ENCODE measurements at places on chromosomes 2 and 18.

- DNase-seq = peak; percentile 71
Measured at GRCh38 chr2:72719416-72719815, 106.4 kb downstream of the EXOC6B start.

DNA sequence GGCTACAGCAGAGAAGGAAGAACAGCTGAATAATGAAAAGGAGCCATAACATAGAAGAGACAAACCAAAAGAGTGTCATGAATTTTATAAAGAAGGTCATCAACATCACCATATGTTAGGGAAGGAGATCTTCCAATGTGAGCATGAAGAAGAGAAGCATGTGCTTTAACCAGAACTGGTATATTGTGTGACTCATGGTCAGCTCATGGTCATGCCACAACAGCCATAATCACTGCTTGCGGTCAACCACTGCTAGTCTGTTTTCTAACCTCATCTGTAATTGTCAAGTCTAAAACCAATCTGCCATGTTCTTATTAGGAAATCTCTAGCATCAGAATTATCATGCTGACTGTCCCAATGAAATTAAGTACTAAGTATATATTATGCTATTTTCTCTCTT, 204.1 kb upstream of the VRK2 start:
- peak; percentile 43 for DNase-seq

DNA sequence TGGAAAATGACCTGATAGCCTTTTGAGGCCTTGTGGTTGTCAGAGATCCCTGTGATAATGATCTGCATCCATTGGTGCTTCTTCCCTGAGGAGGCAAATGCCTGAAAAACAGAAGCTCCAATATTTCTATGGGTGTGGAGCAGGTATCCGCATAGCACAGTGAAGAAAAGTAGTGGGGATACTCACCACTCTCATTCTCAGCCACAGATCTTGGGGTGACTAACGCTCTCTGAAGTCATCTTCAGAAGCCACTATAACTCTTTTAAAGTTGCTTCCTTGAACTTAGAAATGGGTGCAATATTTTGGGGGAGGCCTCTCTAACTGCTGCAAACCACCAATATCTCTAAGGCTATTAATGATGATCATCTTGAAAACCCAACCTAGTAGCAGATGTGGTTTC, 46.2 kb downstream of the ARHGAP15 start:
- DNase-seq = no peak

DNA sequence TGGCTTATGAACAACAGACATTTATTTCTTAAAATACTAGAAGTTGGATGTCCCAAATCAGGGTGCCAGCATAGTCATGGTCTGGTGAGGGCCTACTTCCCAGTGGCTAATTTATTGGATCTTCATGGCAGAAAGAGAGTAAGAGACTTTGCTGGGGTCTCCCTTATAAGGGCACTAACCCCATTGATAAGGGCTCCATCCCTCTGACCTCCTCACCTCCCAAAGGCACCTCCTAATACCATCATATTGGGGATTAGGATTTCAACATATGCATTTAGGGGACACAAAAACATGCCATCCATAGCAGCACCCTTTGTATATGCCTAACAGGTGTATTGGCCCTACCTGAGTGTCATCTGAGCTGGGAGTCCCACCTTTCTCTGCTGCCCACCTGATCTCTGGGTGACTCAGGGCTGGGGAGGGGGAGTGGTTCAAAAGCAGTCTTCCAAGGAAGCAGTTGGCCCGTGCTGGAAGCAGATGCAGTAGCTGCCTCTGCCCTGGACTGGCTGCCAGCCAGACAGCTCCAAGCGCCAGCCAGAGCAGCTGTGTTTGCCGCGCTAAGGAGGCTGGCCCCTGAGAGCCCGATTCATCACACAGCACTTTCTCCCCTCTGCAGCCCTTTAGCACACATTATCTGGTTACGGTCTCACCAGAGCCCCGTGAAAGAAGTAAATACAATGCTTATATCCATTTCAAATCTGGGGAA, 84.6 kb downstream of the SMAD7 start:
- DNase-seq = peak; percentile 41

DNA sequence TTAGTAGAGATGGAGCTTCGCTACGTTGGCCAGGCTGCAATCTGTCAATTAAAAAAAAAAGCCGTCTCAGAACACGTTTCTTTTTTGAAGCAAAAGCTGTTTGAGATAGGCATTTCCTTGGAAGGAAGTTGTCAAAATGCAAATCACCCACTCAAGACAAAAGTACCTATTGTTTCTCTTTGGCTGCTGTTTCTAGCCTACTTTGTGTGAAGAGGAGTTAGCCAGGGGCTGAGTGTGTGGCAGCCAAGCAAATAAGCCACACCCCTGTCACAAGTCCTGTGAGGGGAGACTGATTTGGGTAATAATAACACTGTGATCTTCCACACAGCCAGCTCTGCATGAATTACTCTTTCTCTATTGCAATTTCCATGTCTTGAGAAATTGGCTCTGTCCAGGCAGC, 47.4 kb upstream of the CDCA7 start:
- DNase-seq = no peak

DNA sequence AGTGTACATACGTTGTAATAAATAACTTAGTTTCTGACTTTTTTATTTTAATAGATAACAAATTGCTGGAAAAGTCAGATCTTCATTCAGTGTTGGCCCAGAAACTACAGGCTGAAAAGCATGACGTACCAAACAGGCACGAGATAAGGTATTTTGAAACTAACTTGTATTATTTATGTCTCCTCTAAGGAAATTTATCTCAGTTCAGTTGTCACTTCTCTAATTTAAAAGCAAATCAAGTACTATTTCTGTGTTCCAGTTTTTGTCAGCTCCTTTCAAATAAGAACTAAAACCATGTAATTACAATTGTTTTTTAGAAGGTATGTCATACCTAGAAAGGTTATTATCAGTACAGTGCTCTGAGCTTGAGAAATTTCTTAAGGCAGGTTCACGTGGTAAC, 4.6 kb downstream of the ATG16L1 start:
- DNase-seq = no peak

- DNase-seq = no peak
Measured at GRCh38 chr2:47551800-47552525, 149.0 kb downstream of the MSH2 start.

DNA sequence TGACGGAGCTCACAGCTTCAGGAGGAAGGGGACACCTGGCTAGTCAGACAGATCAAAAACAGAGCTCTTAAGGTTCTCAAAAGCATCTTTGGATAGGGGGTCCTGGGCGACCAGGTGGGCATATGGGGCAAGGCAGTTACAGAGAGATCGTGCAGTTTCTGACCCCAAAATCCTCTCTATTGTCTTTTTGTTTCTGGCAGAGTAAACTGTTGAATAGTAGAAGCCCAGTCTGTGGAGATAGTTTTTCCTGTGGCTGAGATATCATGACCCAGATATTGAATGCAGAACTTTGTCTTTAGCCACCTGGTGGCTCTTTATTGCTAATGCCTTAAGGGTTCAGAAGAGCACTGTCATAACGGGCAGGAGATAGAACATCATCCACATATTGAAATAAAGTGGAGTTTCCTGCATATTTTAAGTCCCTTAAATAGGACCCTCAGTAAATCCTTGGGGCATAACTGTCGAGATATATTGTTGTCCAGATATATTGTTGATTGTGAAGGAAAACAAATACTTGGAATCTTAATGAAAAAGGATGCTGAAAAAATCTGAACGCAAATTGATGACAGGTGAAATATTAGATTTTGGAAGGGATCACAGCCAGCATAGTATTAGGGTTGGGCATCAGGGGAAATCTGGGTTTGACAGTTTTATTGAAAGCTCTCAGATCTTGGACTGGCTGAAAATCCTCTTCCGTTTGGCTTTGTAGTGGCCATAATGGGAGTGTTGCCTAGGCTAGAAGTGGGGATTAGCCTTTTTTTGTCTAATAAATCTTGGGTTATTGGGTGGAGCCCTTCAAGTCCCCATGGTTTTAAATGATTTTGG, 14.1 kb upstream of the ZDBF2 start:
- peak; percentile 49 for DNase-seq

DNA sequence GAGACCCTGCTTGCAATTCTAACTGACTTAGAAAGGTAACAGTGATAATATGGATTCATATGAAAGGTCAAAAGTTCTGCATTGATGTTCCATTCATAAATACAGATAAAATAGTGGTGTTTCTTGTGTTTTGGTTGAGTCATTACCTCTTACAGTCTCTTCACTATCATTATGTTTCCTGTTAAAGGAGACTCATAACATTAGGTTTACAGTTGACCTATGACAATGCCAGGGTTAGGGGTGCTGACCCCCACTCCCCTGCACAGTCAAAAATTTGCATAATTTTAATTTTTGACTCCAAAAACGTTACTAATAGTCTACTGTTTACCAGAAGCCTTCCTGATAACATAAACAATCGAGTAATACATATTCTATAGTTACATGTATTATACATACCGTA, 75.4 kb downstream of the VRK2 start:
- DNase-seq = no peak

- DNase-seq = peak; percentile 69
Measured at GRCh38 chr2:134120733-134121630, 132.9 kb upstream of the MGAT5 start.

GRCh38 chr18:40407909-40408308, 1547.1 kb upstream of the PIK3C3 start:
- no peak for DNase-seq

DNA sequence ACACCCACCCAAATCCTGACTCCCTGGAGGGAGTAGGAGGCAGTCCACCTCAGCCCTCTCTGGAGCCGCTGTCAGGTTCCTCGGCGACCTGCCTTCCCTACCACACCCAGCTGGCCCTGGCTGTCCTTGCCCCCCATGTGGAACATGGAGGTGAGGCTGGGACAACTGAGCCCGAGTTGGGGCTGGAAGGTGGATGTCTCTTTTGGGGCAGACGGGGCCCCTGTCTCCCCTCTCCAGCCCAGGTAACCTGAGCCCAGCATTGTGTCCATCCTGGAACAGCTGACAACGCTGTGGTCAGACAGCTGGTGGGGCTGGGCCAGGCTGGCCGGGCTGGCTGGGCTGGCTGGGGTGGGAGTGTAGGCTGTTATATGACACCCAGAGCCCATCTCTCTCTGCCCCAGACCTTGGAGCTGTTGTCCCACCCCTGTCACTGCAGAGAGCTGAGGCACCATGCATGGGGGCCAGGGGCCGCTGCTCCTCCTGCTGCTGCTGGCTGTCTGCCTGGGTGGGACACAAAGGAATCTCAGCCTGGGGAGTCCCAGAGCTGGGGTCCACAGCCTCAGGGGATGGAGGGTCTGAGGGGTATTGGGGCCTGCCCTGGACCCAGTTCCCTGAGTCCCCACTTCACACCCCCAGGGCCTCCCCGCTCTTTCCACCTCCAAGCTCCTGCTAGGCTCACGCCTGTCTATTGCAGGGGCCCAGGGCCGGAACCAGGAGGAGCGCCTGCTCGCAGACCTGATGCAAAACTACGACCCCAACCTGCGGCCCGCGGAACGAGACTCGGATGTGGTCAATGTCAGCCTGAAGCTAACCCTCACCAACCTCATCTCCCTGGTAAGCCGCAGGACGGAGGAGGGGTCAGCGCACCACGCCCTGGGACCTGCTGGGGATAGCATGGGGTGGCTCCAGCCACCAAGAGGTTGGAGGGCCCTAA, at the start of gene CHRNG:
Gene CHRNG, plus strand, starts transcription at position 395 of the 934 bp plus-strand sequence. Its CDS starts 56 bp downstream, at position 451.
- no peak for DNase-seq

DNA sequence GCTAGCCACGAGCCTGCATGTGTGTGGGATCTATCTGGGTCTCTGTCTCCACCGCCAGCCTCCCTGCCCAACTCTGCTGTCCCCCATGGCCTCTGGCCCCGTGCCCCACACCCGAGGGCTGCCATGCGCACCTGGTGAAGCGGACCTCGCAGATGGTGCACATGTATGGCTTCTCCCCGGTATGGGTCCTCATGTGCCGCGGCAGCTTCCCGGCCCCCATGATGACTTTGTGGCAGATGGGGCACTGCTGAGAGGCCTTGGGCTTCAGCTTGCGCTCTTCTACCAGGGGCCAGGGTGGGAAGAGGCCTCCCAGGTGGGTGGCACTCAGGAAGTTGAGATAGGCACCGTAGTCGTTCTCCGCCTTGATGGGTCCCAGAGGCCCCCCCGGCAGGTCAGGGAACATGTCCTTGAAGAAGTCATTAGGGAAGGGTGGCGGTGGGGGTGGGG, 109.3 kb upstream of the SMAD2 start:
- no peak for DNase-seq

Measured in epithelial cell of esophagus (primary cell).